ENCODE measurements at places on chromosomes 4 and X.

DNA sequence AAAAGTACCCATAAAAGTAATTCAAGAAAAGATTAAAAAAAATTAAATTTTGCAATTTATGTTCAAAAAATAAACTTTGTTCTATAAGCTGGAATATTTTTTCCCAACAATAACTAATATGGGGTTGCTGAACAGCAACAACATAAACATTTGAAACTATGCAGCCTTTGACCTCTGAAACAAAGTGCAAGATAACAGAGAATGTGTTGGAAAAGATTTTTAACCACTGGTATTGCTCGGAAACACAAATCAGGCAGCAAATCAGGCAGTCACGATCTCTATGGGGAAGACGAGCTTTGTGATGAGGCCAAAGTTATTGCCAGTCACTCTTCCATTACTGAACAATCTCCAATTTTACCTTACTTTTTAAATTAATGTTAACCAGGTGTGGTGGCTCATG lies 332.1 kb downstream of the PABPC4L start:
- no peak for DNase-seq

- DNase-seq = no peak
These were observed 13.6 kb downstream of the SLC25A6 start for GRCh38 chrX:1378306-1378759.

GRCh38 chr4:185205697-185206342 lies 2.0 kb upstream of the CFAP97 start:
- no peak for DNase-seq

GRCh38 chr4:140099983-140100382 lies 54.0 kb downstream of the MAML3 start:
- peak; percentile 26 for DNase-seq

- DNase-seq = no peak
These were observed 899.5 kb upstream of the INTU start for GRCh38 chr4:126733301-126733700.

- no peak for DNase-seq
These were observed 30.3 kb downstream of the CCNG2 start for GRCh38 chr4:77187322-77187721.

DNA sequence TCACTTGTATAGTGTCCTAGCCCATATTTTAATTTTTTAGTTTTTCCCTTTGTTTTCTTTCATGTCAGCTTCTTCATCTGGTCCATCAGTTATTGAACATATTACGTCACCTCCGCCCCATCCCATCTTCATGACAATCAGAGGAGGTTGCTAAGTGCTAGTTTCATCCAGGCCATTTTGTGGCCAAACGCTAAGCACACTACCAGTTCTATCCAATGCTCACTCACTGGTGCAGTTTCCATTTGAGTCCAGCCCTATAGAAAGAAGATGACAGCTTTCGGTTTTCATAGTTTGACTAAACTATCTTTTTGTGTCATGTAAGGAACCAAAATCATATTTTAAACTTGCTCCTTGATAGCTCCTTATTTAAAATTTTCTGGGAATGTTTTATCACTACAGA lies 304.2 kb downstream of the TENM3 start:
- no peak for DNase-seq

- DNase-seq = no peak
These were observed 46.9 kb upstream of the SMARCAD1 start for GRCh38 chr4:94160774-94161173.

- DNase-seq = no peak
These were observed 106.2 kb downstream of the TMA16 start for GRCh38 chr4:163600727-163601126.

DNA sequence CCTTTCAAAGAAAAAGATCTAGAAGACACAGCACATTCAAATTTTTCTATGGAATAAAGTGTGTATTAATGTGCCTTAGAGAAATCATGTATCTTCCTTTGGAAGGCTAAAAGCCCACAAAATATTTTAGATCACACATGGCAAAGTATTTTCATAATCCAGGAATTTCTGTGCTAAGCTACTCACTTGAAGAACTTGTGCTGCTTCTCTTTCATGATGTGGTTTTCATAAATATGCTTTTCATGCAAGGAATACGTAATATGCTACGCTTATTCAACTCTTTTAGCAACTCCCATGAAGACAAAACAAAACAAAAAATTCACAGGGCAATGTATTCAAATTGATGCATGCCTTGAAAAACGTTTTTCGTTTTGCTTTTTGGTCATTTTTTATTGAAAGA lies 125.6 kb downstream of the ARHGAP24 start:
- no peak for DNase-seq

GRCh38 chrX:134369576-134369975 lies 90.4 kb upstream of the HPRT1 start:
- DNase-seq = no peak

- DNase-seq = no peak
These were observed 12.1 kb upstream of the TAPT1 start for GRCh38 chr4:16238327-16238726.

DNA sequence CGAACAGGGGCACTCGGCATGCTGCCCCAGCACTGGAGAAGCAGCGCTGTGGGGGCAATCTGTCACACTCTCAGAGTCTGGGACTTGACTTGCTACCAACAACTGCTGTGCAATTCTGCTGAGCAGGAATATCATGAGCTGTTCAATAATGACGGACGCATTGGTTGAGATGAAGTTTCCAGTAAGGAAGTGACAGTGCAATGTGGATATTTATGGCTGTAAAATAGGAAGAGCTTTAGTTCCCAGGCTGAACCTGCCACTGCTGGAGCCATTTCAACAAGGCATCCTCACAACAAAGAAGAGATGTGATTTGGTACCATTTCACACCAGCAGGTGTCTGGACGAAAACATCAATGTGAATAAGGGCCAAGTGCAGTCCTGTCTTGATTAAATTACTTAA lies 24.2 kb downstream of the CHST7 start:
- DNase-seq = no peak

DNA sequence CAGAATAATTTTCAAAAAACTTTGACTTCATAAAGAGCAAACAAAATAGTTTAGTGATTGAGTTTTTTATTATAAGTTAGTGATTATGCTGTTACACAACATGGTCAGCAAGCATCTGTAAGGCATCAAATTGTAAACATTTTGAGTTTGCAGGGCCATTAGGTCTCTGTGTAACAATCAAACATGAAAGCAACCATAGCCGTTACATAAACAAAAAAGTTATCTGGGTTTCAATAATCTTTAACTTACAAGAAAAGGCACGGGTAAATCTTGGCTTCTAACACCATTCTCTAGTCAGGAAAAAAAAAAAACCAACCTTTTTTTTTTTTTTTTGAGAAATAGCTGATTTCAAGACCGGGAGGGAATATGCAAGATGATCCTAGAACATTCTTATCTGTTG lies 1941.1 kb downstream of the PCDH7 start:
- no peak for DNase-seq

- DNase-seq = no peak
These were observed 25.1 kb downstream of the SLC30A9 start for GRCh38 chr4:42015438-42015837.

DNA sequence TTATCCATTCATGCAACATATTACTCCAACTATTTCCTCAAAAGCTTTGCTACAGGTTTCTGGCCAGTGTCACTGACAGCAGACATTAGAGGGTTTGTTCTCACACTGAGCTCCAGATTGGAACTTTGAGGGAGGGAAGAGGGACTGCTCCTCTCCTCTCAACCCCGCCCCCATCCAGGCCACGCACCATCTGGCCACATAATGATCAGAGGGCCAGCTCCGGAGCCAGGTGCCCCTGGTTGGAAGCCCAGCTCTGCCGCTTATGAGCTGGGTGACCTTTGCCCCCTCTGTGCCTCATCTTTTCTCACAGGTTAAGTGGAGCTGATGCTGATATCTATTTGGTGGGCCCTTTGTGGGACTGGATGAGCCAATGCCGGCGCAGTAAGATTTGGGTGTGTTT lies 55.8 kb downstream of the C4orf50 start:
- no peak for DNase-seq

DNA sequence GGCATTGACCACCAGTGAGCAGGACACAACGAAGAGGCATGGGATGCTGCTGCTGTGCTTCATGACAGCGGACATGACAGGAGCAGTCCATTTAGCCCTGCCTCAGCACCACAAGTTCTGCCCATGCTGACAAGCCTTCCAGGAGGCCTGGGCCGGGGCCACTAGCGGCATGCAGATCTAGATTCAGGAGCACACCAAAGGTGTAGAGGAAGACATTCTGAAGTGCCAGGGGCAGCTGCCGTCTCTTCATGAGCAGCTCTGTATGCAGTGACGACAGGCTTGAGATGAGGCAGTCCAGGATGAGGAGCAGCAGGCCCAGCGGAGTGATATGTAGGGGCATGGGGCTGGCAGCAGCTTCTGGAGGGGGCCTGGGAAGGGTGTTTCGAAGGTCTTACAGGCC lies 38.5 kb upstream of the SLC4A4 start:
- DNase-seq = no peak

GRCh38 chr4:138910914-138911336 lies 104.7 kb upstream of the NOCT start:
- DNase-seq = no peak

GRCh38 chrX:45872480-45872879 lies 671.8 kb upstream of the DIPK2B start:
- DNase-seq = no peak

DNA sequence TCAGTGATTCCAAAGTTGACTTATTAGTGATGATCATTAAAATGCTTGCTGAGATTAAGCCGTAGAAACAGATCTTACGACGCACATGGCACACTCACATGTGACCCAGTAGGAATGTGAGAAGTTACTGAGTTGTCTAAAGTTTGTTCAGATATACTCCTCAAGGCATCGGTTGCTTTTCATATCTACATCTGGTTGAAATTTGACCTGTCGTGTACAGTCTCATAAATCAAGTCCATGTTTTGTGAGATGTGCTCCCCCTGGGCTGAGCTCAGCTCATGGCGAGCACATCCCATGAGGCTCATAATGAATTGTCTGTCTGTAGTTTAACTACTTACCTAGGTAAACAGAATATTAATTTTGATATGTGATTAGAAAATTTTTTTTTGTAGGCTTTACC lies 67.0 kb downstream of the TNIP2 start:
- DNase-seq = no peak

DNA sequence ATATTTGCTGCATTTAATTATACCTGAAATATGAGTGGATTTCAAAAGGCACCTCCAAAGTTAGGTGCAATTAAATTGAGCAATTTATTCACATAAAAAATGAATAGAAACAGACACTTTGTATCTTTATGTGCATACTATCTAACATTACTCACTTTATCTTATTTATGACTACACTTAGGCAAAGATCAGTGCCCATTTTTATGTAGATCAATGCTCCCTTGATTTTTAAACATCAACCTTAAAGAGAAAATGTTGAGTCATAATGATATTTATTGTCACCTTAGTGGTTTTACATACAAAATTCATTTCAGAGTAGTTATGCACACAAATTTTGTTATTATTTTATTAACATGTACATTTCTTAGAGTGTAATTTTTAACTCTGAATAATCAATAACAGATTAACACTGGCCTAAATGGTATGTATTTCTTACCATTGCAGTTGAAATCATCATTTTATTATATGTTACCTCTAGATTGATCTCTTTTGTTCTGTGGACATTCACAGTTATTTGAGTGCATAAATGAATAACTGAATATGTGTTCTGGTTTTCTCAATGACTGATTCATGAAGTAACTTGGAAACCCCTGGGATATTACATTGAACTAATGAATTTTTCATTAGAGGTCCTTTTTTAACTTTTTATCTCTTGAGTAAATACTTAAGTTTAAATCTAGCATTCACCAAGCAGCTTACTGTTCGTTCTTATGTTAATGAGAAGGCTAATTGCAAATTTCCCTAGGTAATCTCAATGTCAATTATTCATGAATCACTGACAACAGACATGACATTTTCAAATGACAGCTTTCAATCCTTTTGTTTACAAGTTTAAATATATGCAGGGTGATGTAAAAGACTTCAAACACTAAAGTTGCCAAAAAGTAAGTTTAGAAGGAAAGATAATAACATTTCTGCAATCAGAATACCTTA lies 1182.0 kb upstream of the PABPC4L start:
- DNase-seq = no peak

DNA sequence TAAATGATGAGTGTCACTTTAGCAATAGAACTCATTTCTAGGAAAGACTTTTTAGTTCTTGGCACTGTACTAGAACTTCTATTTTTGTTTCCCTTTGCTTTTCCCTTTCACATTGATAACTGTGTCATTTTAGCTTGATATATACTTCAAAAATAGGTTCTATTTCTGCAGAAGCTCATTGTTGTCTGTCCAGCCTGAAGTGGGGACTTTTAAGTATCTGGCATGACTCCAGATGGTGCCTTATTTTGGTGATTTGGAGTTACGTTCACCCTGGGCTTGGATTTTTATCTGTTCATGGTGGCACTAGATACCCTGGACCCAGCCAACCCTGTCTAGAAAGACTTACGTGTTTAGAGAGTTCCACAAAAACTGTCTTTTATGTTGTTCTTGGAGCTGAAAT lies 3.4 kb downstream of the ABHD18 start:
- DNase-seq = no peak

DNA sequence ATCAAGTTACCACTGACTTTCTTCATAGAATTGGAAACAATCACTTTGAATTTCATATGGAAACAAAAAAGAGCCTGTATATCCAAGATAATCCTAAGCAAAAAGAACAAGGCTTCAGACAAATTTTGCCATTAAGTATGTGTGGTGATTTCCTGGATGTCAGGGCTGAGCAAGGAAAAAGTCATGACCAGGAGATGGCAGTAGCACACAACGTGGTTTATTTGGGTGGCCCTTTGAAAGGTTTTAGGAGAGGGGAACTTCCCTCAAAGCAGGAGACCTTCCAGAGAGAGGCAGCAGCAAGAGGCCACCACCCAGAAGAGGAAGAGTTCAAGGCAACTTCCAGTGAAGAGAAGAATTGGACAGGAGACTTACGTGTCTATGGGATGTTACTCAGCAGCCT lies 18.1 kb upstream of the ZXDB start:
- no peak for DNase-seq

- DNase-seq = no peak
These were observed 278.0 kb upstream of the BOD1L1 start for GRCh38 chr4:13905543-13905942.

- no peak for DNase-seq
These were observed 67.7 kb upstream of the PJA1 start for GRCh38 chrX:69232945-69233344.

DNA sequence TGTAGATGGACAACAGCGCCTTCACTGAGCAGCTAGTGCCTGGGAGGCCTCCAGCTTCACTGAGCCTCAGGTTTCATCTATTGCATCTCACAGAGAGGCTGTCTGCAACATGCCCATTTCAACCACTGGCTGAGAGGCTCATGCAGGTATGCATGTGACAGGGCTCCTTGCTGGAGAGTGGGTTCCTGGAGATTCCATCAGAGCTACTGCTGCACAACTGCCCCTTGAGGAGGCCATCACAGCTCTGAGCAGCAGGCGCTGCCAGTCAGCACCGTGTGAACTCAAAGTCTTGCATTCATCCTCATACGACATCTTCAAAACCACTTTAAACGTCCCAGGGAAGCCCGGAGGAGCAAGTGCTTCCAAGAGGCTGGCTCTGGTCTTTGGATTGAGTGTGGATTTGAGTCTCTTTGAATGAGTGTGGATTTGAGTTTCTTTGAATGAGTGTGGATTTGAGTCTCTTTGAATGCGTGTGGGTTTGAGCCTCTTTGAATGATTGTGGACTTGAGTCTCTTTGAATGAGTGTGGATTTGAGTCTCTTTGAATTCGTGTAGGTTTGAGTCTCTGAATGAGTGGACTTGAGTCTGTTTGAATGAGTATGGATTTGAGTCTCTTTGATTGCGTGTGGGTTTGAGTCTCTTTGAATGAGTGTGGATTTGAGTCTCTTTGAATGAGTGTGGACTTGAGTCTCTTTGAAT lies 8.7 kb downstream of the P2RY8 start:
- no peak for DNase-seq
